ENCODE measurements at places on chromosomes 13 and 19.

- peaks cover 49% of the 10 kb centered on the region for H3K27me3 ChIP-seq
- H3K4me3 ChIP-seq = peak overlapping the region; percentile 37
- no peaks in the 10 kb centered on the region for H3K36me3 ChIP-seq
- H3K27ac ChIP-seq = no peak overlapping the region
- H3K4me1 ChIP-seq = peaks cover 4% of the 10 kb centered on the region
Measured at GRCh38 chr13:24328145-24328544, 18.8 kb downstream of the C1QTNF9 start.

- peak; percentile 79 for DNase-seq
- peak overlapping the region; percentile 63 for H3K4me3 ChIP-seq
- peaks cover 7% of the 10 kb centered on the region for H3K36me3 ChIP-seq
- H3K4me1 ChIP-seq = peaks cover 42% of the 10 kb centered on the region
- peaks cover 48% of the 10 kb centered on the region for H3K27me3 ChIP-seq
- H3K27ac ChIP-seq = peak overlapping the region; percentile 89
Measured at GRCh38 chr19:13099073-13099999, 3.3 kb downstream of the LYL1 start.

- peaks cover 65% of the 10 kb centered on the region for H3K36me3 ChIP-seq
- peak overlapping the region; percentile 92 for H3K27ac ChIP-seq
- peaks cover 5% of the 10 kb centered on the region for H3K27me3 ChIP-seq
- H3K4me3 ChIP-seq = peak overlapping the region; percentile 94
- DNase-seq = peak; percentile 24
Measured at GRCh38 chr19:57559008-57559403, 657 bp downstream of the ZNF550 start.

DNA sequence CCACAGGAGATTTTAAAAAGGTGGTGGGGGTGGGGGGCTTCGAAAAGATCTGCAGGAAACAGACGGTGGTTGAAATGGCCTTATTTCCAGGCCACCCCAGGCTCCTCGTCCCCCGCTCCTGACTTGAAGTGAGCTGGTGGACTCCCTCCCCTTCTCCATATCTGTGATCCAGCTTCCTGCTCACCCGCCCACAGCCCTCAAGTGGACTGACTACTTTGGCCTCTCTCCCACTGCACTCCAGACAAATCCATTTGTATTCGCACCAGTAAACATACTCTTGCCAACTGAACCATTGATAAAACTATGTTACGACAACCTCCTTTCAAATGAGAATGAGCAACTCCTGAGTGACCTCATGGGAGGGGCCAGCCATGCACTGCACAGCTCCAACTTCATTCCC, 259.5 kb downstream of the COL4A1 start:
- H3K27ac ChIP-seq = no peak overlapping the region
- peaks cover 24% of the 10 kb centered on the region for H3K27me3 ChIP-seq
- DNase-seq = no peak
- no peaks in the 10 kb centered on the region for H3K4me1 ChIP-seq
- peaks cover 2% of the 10 kb centered on the region for H3K36me3 ChIP-seq

DNA sequence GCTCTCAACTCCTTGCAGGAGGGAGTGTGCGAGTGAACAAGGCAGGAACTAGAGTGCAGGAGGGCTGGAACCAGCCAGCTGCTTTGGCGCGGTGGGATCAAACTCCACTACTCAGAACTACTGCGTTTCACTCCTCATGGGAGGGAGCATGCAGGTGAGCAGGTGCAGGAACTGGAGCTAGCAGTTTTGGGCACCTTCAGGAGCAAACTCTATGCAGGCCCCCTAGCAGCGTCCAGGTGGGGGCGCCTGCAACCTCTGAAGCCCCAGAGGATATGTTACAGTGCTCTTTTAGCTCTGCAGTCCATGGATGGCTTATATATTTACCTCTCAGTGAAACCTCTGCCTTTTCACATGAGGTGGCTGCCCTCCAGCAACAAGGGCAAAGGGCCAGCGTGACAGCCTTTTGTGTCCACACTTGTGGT, 1303.4 kb downstream of the PCDH9 start:
- H3K4me3 ChIP-seq = no peak overlapping the region
- DNase-seq = no peak
- no peaks in the 10 kb centered on the region for H3K4me1 ChIP-seq
- no peaks in the 10 kb centered on the region for H3K27me3 ChIP-seq
- no peaks in the 10 kb centered on the region for H3K36me3 ChIP-seq

DNA sequence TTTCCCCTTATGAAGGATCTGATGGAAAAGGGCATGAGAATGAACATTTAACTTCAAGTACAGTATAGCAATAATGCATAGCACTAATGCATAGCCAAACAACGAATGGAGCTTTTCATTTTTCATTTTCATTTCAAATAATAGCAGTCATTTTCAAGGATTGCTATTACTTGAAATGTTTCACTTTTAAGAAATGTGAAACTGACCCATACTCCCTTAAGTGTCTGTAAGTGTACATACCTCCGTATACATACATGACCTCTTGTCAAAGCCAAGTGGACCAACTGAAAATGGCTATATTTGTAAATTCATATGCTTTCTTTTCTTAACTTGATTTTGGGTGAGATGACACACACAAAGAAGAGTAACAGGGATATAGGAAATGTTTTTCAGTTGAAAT, 3.8 kb downstream of the RAP2A start:
- H3K27ac ChIP-seq = no peak overlapping the region
- peaks cover 8% of the 10 kb centered on the region for H3K36me3 ChIP-seq
- peaks cover 23% of the 10 kb centered on the region for H3K4me1 ChIP-seq
- DNase-seq = no peak
- H3K27me3 ChIP-seq = no peaks in the 10 kb centered on the region
- no peak overlapping the region for H3K4me3 ChIP-seq

GRCh38 chr19:17565611-17566010, 10.2 kb downstream of the COLGALT1 start:
- DNase-seq = no peak
- H3K36me3 ChIP-seq = peaks cover 17% of the 10 kb centered on the region
- H3K4me3 ChIP-seq = no peak overlapping the region
- H3K27me3 ChIP-seq = no peaks in the 10 kb centered on the region

DNA sequence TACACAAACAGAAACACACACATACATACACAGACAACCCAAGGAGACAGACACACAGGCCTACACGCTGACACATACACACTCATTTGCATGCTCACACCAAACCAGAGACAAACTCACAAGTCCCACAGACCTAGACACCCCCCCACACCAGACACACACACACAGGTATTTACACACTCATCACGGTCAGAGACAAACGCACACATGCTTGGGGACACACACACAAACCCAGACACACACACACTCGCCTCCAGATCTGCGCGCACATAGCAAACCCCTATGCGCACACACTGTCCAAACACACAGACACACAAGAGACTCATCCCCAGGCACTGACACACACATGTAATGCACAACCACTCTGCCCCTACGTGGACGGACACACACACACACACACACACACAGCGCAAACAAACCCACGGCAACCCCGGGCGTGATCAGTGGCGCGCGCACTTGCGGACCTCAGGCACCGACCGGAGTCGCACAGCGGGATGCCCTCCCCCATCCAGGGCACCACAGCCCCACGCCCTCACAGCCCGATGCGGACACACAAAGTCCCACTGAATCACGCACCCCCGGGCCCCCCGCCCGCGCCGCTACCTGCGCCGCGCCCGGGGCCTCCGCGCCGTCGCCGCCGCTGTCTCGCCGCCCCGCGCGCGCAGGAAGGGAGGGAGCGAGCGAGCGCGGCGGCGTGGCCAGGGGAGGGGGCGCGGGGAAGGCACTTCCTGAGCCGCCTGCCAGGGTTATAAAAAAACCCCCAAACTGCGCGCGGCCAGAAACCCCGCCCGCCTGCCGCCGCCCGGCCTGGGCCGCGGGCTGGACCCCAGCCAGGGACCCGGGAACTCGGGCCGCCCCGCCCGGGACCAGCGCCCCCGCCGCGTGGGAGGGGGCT, at the start of gene ADAMTS10:
Gene ADAMTS10 (minus strand): TSS at position 675 of the 895 bp plus-strand sequence. CDS start 5,005 bp downstream, outside the sequence.
- H3K4me3 ChIP-seq = peak within 1 kb of the TSS; percentile 92
- peaks cover 8% of the 10 kb centered on the region for H3K36me3 ChIP-seq
- peaks cover 25% of the 10 kb centered on the region for H3K4me1 ChIP-seq
- peak; percentile 50 for DNase-seq
- no peaks in the 10 kb centered on the region for H3K27me3 ChIP-seq

GRCh38 chr19:5263615-5264014, 77.0 kb downstream of the PTPRS start:
- no peaks in the 10 kb centered on the region for H3K27me3 ChIP-seq
- H3K36me3 ChIP-seq = no peaks in the 10 kb centered on the region
- no peaks in the 10 kb centered on the region for H3K4me1 ChIP-seq
- H3K4me3 ChIP-seq = no peak overlapping the region
- H3K27ac ChIP-seq = no peak overlapping the region

DNA sequence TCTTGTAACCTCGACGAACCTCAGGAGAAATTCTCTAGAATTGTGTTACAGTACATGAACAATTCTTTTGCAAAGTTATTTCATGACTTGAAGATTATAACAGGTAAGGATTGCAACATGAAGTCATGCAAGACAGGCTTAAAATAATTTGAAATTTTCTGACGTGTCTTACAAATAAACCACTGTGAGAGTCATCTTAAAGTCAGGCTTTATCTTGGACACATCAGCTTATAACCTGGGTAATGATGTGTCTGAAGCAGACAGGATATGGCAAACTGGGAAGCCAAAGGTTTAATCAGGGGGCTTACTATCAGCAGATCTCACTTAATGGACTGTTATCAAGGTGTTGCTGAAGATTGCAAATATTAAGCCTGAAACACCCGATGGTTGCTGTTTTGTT, 407.8 kb downstream of the KLF5 start:
- H3K27me3 ChIP-seq = no peaks in the 10 kb centered on the region
- no peak overlapping the region for H3K27ac ChIP-seq
- DNase-seq = no peak
- no peaks in the 10 kb centered on the region for H3K36me3 ChIP-seq

DNA sequence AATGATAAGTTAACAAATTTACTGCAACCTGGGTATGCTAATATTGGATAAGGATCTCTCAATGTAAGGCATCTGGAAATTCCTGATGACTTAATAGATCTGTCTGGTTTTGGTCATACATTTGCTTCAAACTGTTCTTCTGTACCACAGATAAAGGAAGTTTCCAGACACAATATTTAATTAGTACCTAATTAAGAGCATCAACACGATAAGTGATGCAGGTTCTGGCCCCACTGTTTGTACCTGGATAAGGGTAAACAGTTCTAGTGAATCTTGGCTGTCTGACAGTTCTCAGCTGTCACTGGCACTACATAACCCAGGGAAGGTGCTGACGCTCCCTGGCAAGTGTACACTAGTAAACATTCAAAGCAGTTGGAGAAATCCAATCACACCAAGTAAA, 165.6 kb downstream of the MZT1 start:
- no peaks in the 10 kb centered on the region for H3K36me3 ChIP-seq
- no peak overlapping the region for H3K27ac ChIP-seq
- no peaks in the 10 kb centered on the region for H3K4me1 ChIP-seq
- H3K4me3 ChIP-seq = no peak overlapping the region

DNA sequence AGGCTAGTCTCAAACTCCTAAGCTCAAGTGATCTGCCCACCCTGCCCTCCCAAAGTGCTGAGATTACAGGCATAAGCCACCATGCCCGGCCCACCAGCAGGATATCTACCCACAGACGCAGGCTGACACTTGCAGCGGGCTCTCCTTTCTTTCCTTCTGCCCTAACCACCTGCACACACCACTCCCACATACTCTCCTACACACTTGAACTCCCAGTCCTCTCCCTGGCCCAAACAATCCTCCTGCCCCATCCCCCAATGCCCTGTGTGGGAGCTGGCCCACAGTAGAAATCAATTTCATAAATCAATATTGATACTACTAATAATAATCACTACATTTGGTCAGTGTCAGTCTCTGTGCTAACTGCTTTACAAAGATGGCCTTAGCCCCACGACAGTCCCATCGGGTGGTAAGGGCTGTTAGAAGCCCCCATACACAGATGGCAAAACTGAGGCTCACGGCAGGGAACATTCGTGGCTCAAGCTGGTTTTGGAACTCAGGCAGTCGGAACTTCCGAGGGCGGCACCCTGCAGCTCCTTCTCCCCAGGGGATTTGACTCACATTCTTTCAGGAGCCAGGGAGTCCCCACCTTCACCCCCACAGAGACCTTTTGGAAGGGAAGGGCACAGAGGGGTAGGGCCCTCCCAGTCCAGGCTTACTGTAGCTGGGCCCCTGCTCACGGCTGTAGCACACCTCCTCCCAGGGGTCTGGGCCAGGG, 3.4 kb upstream of the DPF1 start:
- peaks cover 12% of the 10 kb centered on the region for H3K4me1 ChIP-seq
- H3K27me3 ChIP-seq = peaks cover 89% of the 10 kb centered on the region
- DNase-seq = no peak
- no peaks in the 10 kb centered on the region for H3K36me3 ChIP-seq

GRCh38 chr19:40719414-40719894, 2.5 kb downstream of the ITPKC start:
- H3K27ac ChIP-seq = peak overlapping the region; percentile 49
- peak overlapping the region; percentile 69 for H3K4me3 ChIP-seq
- H3K27me3 ChIP-seq = no peaks in the 10 kb centered on the region
- DNase-seq = no peak
- peaks cover 45% of the 10 kb centered on the region for H3K4me1 ChIP-seq

DNA sequence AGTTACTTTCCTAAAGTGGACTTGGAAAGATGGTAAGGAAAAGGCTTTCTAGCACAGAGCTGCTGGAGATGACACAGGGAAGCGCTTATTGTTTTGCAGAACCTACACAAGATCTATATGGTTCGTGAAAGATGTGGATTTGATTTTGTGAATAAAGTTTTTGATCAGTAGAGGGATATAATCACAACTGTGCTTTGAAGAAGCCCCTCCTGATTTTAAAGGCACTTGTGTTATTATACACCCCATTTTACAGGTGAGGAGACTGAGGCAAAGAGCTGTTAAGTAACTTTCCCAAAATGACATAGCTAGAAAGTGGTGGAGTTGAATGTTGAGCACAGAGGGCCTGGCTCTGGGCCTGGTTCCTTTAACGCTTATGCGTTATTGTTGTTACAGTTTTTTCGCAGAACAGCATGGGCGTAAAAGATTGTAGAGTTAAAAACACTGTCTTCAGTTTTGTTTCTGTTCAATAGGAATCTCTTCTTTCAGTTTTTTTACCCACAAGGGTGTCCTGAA, 1.4 kb downstream of the TDRD3 start:
- H3K36me3 ChIP-seq = peaks cover 9% of the 10 kb centered on the region
- no peaks in the 10 kb centered on the region for H3K27me3 ChIP-seq
- DNase-seq = no peak
- peak overlapping the region; percentile 94 for H3K4me3 ChIP-seq
